ENCODE measurements at places on chromosomes 7 and 10.

- DNase-seq = no peak
These were observed 314.4 kb upstream of the MKI67 start for GRCh38 chr10:128440513-128441160.

- DNase-seq = no peak
These were observed 97.3 kb downstream of the BTRC start for GRCh38 chr10:101451261-101451660.

- no peak for DNase-seq
These were observed 128.2 kb upstream of the CHST15 start for GRCh38 chr10:124221356-124222317.

GRCh38 chr10:69644658-69645295 is 14.7 kb downstream of the FAM241B start:
- peak; percentile 70 for DNase-seq

DNA sequence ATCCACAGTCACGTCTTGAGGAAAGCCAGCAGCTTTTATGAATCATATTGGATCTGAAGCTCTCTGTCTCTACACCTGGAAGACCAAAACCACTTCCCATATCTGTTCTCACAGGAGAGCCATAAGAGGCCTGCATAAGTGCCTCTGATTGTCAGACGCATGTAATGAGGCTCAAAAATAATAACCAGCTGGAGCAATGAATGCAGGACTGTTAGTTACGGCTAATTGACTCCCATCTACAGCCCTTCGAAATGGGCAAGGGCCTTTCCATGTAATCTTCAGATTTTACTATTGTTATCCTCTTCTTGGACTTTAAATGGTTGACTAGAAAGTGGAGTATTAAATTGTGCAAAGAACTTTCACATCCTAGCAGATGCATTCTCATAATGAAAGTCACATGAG is 4.4 kb upstream of the SEMA3C start:
- no peak for DNase-seq

DNA sequence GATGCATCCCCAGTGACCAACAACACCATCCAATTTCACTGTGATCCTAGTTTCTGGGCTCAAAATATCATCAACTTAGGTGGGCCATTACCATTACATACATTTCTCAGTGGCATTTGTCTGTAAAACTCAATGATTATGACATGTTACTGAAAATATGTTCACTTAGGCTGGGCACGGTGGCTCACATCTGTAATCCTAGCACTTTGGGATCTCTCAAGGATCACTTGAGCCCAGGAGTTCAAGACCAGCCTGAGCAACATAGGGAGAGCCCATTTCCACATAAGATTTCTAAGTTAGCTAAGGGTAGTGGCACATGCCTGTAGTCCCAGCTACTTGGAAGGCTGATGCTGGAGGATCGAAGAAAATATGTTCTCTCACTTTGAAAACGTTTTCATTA is 91.0 kb downstream of the TRIM24 start:
- DNase-seq = no peak

GRCh38 chr10:14770927-14771326 is 3.8 kb downstream of the FAM107B start:
- DNase-seq = no peak

DNA sequence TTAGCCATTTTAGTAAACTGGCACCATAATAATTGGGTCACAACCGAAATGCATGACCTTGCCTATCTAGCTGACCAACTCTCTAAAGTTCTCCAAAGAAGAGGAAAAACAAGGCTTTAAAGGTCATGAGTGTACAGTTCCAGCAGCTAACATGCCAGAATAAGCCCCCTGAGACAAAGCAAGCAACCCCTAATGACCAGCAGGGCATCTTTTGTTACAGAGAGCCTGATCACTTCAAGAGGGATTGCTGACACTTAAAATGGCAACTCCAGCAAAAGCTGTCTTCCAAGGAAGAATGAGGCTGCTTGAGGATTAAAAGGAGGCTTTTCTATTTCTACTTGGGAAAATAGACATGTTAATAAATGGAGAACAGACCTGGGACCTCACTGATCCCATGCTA is 213.6 kb downstream of the CDC14C start:
- DNase-seq = no peak

DNA sequence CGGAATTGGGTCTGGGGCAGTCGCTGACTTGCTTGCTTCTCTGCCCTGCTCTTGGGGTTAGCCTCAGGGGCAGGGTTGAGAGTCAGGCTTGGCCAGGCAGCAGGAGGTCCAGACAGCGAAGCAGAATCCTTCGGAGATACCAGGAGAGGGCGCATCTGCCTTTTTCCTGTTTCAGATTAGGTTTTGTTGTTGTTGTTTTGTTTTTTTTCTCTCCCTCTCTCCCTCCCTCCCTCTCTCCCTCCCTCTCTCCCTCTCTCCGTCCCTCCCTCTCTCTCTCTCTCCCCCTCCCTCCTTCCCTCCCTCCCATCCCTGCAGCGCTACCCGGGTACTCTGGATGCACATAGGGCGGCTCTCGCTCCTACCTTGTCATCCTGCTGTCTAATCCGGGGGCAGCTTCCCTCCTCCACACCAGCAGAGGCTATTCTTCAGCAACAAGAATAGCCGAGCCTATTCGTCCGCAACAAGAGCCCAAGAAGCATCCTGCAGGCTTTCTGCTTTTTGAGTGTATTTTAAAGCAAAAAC is 758 bp upstream of the OPTN start:
- no peak for DNase-seq
